HS-27A (cell line): ENCODE measurements at places on chromosomes 16 and 17.
A peak's percentile ranks its signal among the peaks of the same experiment; 100 is the strongest.

- DNase-seq: no peak
Measured at GRCh38 chr17:76527430-76528111, 9.9 kb downstream of the CYGB start.

- DNase-seq: no peak
Measured at GRCh38 chr16:1823821-1824220, 2.8 kb downstream of the HAGH start.

- DNase-seq: no peak
Measured at GRCh38 chr17:34252444-34253138, 2.5 kb upstream of the CCL2 start.

- DNase-seq: no peak
Measured at GRCh38 chr16:5447734-5448133, 350.1 kb upstream of the EEF2KMT start.

GRCh38 chr16:84109598-84110335 lies 7.0 kb downstream of the MBTPS1 start:
- DNase-seq: no peak

DNA sequence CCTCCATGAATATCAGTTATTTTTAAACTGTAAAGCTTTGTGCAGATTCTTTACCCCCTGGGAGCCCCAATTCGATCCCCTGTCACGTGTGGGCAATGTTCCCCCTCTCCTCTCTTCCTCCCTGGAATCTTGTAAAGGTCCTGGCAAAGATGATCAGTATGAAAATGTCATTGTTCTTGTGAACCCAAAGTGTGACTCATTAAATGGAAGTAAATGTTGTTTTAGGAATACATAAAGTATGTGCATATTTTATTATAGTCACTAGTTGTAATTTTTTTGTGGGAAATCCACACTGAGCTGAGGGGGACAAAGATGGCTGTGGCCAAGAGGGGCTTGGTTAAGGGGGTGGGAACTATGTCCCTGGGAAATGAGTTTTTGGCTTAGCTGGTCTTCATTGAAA lies 2.3 kb downstream of the CCL11 start:
- DNase-seq: no peak

- DNase-seq: no peak
Measured at GRCh38 chr17:80384078-80384960, 30.6 kb upstream of the ENDOV start.

DNA sequence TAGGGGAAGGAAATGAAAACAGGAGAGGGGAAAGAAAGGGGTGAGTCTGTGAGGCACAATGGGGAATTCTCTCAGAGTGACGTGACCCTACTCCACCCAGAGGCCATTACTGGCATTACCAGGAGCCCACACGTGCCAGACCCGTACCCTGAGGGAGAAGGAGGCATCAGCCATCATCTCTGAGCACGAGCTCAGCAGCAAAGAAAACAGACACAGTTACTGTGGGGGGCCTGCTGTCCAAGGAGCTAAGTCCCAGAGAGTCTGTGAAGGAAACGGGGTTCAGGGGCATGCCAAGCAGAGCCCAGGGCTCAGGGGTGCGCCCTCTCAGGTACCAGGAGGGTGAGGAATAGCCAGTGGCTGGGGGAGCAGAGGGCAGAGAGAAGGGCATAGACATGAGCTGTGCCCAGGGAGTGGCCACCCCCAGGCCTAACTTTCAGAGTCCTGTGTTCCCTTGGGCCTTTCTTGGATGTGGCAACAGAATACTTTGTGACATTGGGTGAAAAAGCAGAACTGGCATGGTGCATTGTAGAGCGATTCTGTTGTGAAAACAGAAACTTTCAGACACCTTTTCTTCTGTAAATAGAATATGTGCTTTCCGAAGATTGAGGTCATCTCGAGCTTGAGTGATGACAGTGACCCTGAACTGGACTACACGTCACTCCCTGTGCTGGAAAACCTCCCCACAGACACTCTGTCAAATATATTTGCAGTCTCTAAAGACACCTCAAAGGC lies 11.3 kb downstream of the TAF1C start:
- DNase-seq: peak; percentile 26

DNA sequence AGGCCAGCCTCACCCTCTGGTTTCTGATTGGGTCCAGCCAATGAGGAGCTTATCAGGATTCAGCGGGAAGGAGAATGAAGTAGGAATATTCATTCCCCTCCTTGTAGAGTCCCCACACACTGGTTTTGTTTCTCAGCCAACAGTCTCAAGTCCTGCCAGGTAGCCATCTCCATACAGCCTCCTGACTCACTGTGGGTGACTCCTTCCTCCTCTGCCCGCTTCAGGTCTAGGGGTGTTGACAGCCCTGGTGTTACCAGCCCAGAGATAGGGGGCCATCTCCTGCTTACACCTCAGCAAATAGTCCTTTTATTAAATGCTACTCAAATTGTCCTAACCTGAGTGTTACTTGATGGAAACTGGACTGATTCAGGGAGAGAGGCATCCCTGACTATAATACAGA lies 4.0 kb upstream of the MFAP4 start:
- no peak for DNase-seq

DNA sequence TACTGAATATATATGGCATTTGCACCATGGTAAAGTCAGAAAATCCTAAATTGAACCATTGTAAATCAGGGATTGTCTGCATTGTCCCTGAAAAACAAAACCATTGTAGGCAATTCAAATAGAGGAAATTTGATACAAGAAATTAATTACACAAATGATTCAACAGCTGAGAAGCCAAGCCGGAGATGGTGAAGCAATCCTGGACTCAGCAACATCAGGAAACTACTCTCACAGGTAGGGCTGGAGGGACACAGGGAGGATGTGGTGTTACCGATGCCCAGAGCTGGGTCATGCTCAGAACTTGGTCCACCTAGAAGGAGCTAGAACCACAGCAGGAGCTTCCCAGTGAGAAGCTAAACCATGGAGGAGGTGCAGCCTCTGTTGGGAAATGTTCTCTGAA lies 18.5 kb upstream of the SCNN1B start:
- DNase-seq: no peak

DNA sequence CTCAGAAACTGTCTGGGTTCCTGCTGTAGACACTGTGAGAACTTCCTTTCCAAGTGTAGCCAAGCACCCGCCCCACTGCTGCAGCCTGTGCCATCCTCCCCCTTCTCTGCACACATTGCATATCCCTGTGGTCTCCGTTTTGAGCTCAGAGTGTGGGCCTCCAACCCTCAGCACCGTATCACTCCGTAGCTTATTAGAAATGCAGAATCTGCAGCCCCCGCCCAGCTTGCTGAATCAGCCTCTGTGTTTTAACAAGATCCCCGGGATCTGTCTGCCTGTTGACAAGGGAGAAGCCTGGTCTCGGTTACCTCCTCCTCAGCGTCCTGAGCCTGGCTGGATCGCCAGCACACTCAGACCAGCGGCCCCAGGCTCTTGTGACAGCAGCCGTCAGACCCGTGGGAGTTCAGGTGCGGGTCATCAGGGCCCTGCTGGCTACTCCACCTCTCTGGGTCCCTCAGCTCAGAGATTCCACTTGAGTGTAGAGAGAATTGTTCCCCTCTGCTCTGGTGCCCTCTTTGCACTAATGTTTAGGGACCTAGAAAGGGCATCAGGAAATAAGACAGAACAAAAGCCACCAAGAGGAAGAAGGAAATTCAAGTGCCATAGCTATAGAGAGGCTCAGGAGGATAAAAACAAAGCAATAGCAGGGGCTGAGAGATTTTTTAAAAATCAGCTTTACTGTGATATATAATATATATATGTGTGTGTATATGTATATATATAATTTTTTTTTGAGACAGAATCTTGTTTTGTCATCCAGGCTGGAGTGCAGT lies 92.3 kb downstream of the PITPNC1 start:
- no peak for DNase-seq

- no peak for DNase-seq
Measured at GRCh38 chr17:40648384-40648968, 858 bp upstream of the SMARCE1 start.

DNA sequence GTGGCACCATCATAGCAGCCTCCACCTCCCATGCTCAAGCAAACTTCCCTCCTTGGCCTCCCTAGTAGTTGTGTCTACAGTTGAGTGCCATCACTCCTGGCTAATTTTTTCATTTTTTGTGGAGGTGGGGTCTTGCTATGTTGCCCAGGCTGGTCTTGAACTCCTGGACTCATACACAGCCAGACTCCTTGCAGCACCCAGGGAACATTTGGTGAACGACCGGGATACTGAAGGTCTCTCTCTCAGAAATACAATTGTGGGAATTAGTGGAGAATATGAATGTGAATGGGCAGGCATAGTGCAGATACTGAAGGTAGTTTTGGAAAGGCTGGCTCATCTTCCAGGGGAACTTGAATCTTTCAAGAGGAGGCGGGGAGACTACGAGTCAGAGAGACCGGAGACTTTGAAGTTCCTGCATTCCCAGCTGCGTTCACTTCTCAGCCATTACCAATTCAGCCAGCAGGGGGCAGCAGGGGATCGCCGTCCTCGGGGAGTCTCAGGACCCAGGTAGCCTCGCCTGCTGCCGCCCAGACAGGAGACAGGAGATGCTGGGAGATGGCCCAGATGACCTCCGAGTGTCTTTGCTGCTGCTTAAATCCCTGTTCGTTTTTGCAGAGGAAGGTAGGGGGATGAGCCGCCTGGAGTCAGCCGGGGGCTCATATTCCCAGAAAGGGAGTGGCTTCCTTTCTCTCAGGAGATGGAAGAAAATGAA lies 68.6 kb downstream of the HAPSTR1 start:
- DNase-seq: peak; percentile 12

DNA sequence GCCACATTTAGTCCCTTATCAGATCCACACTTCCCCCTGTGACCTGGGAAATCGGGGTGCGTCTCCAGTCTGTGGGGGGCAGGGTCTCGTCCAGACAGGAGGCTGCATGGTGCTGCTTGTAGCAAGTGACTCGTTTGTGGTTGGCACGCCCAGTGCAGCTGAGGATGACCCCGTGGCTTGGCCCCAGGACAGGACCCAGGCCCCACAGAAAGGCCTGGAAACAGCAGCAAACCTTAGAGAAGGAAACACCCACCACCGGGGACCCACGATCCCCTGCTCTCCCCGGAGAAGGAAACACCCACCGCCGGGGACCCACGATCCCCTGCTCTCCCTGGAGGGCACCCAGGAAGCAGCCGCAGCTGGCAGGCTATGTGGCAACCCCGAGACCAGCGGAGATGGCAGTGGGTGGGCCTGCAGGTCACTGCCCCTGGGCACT lies 8.2 kb upstream of the C16orf95 start:
- DNase-seq: no peak

- DNase-seq: no peak
Measured at GRCh38 chr16:81520151-81520470, 75.5 kb downstream of the CMIP start.

DNA sequence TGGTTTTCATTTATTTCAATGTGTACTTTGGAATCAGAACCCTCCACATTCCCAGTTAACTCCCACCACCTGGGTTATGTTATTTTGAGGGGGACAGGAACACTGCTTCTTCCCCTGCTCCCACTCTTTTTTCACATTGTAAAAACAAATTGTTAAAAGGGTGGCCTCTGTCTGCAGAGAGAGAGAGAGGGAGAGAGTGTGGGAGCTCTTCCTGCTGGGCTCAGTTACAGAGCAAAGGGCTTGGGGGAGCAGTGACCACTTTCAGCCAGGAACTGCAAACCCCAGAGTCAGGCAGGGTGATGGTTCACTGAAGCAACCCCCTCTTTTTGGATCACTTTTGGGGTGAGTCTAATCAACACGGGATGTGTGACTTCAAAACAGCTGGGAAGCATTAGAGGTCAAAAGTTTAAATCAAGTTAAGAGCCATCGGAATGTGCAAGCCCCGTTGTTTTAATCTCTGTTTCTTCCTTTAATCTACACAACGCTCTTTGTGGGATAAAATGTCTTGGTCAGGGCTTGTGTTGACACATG lies 577.0 kb upstream of the CDH11 start:
- DNase-seq: no peak

DNA sequence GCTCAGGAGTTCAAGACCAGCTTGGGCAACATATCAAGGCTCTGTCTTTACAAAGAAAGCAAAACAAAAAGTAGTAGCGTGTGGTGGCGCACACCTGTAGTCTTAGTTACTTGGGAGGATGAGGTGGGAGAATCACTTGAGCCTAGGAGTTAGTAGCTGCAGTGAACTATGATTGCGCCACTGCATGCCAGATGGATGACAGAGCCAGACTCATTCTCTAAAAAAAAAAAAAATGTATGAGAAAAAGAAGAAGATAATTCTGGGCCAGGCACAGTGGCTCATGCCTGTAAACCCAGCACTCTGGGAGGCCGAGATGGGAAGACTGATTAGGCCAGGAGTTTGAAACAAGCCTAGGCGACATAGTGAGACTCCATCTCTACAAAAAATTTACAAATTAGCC lies 28.5 kb downstream of the STAT5B start:
- no peak for DNase-seq

- DNase-seq: no peak
Measured at GRCh38 chr16:10694306-10694705, 424 bp downstream of the TEKT5 start.

DNA sequence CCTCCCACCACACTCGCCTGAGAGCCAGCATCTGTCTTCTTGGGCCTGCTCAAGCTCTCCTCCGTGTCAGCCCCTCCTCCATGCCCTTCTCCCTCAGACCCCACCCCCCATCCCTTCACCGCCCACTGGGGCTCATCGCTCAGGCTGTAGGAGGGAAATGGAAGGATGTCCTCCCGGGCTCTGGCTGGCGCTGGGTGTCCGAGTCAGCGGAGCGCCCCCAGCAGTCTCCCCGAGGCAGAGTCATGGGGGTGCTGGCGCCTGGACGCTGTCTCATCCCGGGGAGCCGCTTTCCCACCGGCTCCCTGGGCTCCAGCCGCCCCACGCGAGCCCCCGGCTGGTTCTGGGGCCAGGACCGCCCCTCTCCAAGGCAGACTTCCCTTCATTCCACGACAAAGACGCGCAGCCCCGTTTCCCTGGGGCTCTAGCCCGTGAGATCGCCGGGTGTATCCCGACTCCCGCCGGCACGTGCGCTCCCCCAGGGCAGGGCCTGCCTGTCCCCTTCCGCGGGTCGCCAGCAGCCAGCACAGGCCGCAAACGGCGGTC lies 428 bp upstream of the ANTKMT start:
- DNase-seq: no peak

GRCh38 chr17:7589891-7590691 lies at the start of gene SOX15:
SOX15 (minus strand) TSS chr17:7590094; CDS start chr17:7589676, 418 bp downstream.
- no peak for DNase-seq

DNA sequence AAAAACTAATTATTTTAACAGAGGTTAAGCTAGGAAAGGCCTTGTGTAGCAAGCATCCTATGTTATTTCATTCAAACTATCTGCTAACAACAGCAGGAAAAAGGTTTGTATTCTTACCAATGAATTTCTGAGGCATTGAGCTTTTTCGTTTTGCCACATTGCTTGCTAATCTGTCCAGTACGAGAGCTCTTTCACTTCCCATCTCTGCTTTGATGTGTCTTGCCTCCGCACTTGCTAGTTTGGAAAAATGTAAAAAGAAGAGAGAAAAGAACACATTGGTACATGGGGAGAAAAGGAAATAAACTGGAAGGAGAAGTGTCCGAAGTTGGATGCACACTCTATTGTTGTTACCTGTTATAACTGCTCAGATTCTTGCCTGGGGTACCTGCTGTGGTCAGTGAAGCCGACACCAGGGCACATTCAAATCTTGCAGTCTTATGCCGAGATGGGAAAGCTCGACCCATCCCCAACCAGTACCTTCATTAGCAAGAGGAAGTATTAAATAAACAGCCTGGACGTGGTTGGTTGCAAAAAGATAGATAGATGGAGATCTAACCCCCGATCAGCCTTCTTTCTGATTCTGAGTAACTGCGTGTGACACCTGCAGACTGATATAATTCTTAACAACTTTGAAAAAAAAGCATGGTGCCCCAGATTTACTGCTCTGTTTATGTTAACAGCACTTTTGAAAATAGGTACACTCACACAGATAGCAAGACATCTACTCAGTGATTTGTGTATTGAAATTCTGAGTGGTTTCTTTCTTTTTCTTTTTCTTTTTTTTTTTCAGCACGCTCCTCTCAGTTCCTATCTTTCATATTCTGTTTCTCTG lies 40.0 kb downstream of the GRB7 start:
- DNase-seq: no peak
